ENCODE measurements at places on chromosomes 7 and 10.

GRCh38 chr7:120272261-120272660 is 714 bp upstream of the KCND2 start:
- peaks cover 55% of the 10 kb centered on the region for H3K27me3 ChIP-seq
- peaks cover 12% of the 10 kb centered on the region for H3K4me1 ChIP-seq
- H3K4me3 ChIP-seq, result peak overlapping the region; percentile 62
- H3K36me3 ChIP-seq, result no peaks in the 10 kb centered on the region
- H3K27ac ChIP-seq, result no peak overlapping the region

GRCh38 chr7:138167222-138167621 is 91.0 kb downstream of the AKR1D1 start:
- H3K4me3 ChIP-seq, result no peak overlapping the region
- DNase-seq, result no peak
- no peaks in the 10 kb centered on the region for H3K27me3 ChIP-seq
- no peaks in the 10 kb centered on the region for H3K4me1 ChIP-seq

DNA sequence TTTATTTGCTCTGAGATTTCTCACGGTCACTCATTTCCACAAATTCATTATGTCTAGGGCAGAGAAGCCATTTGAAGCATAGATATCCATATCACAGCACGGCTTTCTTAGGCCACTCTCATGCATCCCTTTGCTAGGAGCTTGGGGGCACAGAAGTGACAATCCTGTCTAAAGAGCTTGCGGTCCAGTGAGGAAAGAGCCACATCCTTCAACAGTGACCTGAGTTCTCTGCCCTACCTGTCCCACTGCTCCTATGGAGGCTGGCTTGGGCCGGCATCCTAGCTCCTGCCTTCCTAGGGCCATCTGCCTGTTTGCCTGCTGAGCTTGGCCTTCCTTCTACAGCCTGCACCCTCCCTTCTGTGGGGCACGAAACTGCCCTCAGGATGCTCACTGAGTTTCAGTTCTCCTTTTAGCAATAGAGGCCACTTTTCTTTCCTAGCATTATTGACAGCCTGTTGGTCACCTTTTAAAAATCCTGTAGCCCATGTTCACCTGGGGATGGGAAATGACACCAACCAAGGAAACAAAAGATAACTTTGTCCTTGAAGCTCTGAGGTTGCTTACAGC is 212.1 kb upstream of the GRB10 start:
- no peak overlapping the region for H3K4me3 ChIP-seq
- H3K27me3 ChIP-seq, result no peaks in the 10 kb centered on the region
- DNase-seq, result no peak
- H3K4me1 ChIP-seq, result no peaks in the 10 kb centered on the region
- no peaks in the 10 kb centered on the region for H3K36me3 ChIP-seq
- H3K27ac ChIP-seq, result no peak overlapping the region

DNA sequence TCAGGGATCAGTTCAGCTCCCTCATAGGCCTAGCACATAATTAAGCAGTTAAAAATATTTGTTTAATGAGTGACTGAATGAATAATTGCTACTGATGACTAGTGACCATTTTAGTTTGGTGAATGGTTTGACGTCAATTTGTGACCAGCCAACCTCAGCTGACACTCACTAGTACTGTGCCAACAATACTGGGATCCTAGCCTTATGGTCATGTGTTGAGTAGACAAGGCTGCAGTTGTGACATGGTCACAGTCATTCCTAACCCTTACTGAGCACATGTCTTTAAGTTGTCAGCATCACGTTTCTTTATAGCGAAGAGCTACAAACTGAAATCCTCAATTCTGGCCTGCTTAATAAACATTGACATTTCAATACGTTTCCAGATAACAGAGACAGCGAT is 86.9 kb upstream of the SLC26A5 start:
- H3K4me1 ChIP-seq, result no peaks in the 10 kb centered on the region
- H3K27me3 ChIP-seq, result no peaks in the 10 kb centered on the region
- no peak for DNase-seq
- H3K27ac ChIP-seq, result no peak overlapping the region
- no peaks in the 10 kb centered on the region for H3K36me3 ChIP-seq

- H3K4me1 ChIP-seq, result peaks cover 17% of the 10 kb centered on the region
- H3K4me3 ChIP-seq, result no peak overlapping the region
- peaks cover 4% of the 10 kb centered on the region for H3K27me3 ChIP-seq
- no peak for DNase-seq
Observed at GRCh38 chr7:43557831-43558495, 24.9 kb upstream of the STK17A start.

DNA sequence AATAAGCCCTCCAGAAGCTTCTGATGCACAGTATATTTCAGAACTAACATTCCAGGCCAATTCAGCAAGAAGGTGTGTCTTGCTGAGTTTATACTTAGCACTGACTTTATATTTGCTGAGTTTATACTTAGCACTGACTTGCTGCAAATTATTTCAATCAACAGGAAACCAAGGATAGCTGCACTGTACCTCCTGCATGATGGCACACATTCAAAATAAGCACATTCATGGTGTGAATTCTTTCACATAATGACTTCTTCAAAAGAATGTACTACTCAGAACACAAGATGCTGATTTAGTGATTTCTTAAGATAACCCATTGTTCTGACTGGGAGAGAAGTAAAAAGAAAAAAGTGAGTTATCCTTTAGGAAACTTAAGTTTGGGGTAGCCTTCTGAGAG is 52.0 kb downstream of the JAZF1 start:
- H3K4me3 ChIP-seq, result no peak overlapping the region
- no peak for DNase-seq
- no peaks in the 10 kb centered on the region for H3K36me3 ChIP-seq
- H3K27me3 ChIP-seq, result no peaks in the 10 kb centered on the region
- peaks cover 57% of the 10 kb centered on the region for H3K4me1 ChIP-seq
- no peak overlapping the region for H3K27ac ChIP-seq

- H3K4me3 ChIP-seq, result no peak overlapping the region
- H3K27ac ChIP-seq, result no peak overlapping the region
- no peaks in the 10 kb centered on the region for H3K27me3 ChIP-seq
- H3K4me1 ChIP-seq, result peaks cover 56% of the 10 kb centered on the region
- no peak for DNase-seq
- H3K36me3 ChIP-seq, result no peaks in the 10 kb centered on the region
Observed at GRCh38 chr7:30175180-30175579, 40.4 kb downstream of the MTURN start.

DNA sequence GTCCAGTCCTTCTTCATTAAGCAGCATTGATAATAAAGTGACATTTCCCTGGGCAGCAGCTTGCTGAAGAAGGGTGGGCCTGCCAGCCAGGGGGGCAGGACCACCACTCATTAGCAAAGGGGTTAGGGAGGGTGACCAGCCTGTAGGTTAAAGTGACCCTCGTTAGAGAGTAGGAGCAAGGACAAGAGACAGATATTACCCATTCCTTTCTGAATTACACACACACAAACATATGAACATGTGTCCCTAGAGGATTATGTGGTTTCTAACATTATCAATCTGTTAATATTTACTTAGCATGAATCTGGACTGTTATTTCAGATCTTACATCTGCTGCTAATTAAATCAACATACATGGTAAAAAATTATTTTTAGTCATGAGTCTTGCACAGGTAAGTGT is 88.9 kb downstream of the CTTNBP2 start:
- no peaks in the 10 kb centered on the region for H3K27me3 ChIP-seq
- H3K4me3 ChIP-seq, result no peak overlapping the region
- H3K4me1 ChIP-seq, result peaks cover 10% of the 10 kb centered on the region
- DNase-seq, result no peak
- no peak overlapping the region for H3K27ac ChIP-seq

DNA sequence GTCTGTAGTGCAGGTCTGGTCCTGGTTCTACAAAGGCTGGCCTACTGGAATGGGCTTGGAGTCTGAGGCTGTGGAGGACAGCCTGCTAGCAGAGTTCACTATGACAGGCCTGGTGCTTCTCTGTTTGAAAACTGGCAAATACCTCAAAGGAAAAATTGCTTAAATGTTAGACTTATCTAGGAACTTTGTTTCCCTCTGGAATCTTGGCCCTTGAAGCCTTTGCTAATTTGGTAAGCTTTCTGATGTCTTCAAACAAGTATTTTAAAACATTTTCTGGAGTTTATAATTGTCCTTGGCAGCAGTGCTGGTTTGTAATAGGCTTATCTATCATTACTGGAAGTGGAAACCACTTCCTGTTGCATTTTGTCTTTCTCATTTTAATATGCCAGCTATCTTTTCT is 139.7 kb downstream of the TMEM26 start:
- H3K27ac ChIP-seq, result no peak overlapping the region
- no peaks in the 10 kb centered on the region for H3K4me1 ChIP-seq
- DNase-seq, result no peak
- H3K27me3 ChIP-seq, result no peaks in the 10 kb centered on the region
- no peak overlapping the region for H3K4me3 ChIP-seq
